ENCODE measurements at places on chromosomes 5 and 9. TPM values are rescaled to one million over a fixed set of nuclear protein-coding genes. Genes with fewer than 3 reads are reported as not detected.

The SHOC1 gene
- not detected for total RNA-seq

The PPP3R2 gene
- not detected for total RNA-seq

The PCDHB16 gene
- total RNA-seq = not detected

The LMX1B gene
- total RNA-seq = not detected

All from activated T-helper 17 cell treated with anti-CD3 and anti-CD28 coated beads, Interleukin-2, amount 50 U/mL, for 72 hours (primary cell).